ENCODE measurements at places on chromosomes 4 and X.

- DNase-seq: no peak
These were observed 90.6 kb downstream of the MID1IP1 start for GRCh38 chrX:38891641-38892413.

DNA sequence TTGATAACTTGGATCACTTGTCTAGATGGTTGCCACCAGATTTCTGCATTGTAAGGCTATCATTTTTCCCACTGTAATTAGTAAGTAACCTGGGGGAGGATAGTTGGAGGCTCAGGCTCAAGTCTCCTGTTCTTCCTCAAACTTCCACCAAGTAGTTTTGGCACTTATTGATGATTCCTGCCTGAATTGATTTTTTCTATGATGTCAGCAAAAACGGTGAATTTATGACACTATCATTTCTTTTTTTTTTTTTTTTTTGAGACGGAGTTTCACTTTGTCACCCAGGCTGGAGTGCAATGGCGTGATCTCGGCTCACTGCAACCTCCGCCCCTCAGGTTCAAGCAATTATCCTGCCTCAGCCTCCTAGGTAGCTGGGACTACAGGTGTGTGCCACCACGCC lies 12.4 kb downstream of the TMSB4X start:
- DNase-seq: no peak

DNA sequence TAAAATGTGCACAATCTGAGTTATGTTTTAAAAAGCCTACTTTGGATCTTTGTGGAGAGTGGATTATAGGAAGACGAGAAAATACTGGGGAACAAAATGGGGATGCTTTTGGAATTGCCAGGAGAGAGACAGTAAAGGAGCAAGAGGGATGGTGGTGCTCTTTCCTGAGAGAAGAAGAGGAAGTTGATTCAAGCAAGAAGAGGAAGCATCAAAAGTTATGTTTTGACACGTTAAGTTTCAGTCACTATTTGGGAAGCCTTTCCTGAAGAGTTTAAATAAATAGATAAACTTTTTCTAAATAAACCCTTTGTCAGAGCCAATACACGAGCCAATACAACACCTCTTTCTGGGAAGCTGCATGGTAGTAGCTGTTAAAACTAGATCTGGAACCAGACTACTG lies 394.1 kb downstream of the GALNTL6 start:
- DNase-seq: no peak

DNA sequence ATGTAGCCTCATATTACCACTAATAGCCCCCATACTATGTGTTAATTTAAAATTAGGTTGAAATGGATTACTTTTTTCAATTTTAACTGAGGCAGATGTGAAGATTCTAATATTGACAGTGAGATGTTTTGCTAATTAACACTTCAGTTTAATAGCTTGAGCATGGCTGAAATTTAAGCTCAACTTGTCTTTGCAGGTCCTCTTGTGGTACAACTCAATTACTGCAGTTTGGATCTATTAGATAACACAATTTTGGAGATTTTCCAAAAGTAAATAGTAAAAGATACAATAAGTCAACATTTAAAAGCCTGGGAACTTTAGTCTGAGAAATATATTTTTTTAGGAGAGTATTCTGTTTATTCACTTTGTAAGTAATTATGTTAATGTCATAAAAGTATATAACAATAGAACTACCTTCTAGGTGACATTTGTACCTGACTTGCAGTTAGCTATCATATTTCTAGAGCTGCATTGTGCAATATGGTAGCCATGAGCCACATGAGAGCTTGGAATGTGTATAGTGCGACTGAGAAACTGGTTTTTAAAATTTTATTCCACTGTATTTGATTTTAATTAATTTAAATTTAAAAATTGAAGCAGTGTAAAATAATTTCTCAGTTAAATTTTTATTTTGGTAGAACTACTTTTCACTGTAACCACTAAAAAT lies 73.1 kb upstream of the FMR1 start:
- no peak for DNase-seq

DNA sequence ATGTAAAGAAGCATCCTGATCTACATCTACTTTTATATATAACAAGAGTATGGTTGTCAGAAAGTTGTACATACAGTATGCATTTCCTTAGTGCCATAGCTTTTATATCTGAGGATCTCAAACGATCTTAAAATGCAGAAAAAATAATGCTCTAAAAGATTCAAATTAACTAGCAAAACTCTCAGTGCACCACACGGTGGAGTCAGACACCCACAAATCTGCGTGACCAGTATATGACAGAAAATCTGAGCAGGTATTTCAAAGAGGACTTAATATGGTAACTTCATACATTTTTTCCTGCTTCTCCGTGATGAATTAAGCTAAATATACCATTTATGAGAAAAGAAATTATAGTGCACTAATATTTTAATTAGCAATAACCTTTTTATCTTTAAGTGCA lies 803.0 kb downstream of the DMD start:
- DNase-seq: no peak

DNA sequence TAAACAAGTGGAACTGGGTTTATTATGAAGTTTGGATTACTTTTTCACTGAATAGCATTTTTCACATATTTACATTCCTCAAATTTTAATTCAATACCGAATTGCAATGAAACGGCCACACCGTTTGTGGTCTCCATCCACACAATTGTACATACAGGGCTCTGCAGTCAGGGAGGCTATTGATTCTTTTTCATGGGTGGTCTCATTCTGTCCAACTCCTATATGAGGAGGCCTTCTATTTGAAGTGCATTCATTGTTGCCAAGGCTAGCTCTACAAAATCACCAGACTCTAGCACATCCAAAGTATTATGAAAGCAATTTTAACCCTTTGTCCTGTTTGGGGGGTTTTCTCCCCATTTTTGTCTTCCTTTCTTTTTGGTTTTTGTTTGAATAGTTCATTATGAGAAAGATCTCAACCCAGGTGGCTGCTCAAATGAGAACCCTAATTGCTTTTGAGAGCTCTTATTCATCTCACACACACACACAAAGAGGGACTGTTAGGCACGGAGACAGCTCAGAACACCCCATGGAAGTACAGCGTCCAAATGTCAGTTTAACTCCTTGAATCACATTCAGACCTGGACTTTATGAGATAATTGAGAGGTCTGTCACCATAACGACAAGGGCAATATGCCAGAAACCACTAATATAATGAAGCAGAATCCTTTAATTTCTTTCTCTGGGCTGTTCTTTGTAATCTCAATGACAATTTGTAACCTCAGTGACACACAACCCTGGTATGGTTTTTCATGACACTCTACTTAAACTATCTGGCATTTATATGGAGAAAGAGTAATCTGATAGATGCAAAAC lies 79.4 kb downstream of the NLGN4X start:
- DNase-seq: no peak

GRCh38 chr4:110139815-110140214 lies 58.6 kb downstream of the ELOVL6 start:
- no peak for DNase-seq

GRCh38 chrX:109952985-109953905 lies 49.7 kb upstream of the TMEM164 start:
- no peak for DNase-seq

GRCh38 chr4:180634306-180634705 lies 1608.9 kb upstream of the TENM3 start:
- no peak for DNase-seq

GRCh38 chrX:44922980-44923379 lies 50.0 kb downstream of the KDM6A start:
- no peak for DNase-seq

DNA sequence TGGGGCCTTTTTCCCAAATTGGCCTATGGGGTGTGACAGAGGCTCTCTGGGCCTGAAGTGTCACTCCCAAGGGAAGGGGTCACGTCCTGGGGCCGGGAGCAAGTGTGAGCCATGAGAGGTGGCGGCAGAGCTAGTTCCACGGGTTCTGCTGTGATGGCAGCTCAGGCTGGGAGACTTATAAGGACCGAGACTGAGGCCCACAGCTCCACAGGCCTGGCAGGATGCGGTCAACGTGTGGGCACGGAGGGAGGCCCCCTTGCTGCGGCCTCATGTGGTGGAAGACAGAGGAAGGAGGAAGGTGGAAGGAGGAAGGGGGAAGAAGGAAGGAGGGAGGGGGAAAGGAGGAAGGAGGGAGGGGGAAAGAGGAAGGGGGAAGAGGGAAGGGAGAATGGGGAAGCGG lies 7.2 kb upstream of the CPLX1 start:
- no peak for DNase-seq

DNA sequence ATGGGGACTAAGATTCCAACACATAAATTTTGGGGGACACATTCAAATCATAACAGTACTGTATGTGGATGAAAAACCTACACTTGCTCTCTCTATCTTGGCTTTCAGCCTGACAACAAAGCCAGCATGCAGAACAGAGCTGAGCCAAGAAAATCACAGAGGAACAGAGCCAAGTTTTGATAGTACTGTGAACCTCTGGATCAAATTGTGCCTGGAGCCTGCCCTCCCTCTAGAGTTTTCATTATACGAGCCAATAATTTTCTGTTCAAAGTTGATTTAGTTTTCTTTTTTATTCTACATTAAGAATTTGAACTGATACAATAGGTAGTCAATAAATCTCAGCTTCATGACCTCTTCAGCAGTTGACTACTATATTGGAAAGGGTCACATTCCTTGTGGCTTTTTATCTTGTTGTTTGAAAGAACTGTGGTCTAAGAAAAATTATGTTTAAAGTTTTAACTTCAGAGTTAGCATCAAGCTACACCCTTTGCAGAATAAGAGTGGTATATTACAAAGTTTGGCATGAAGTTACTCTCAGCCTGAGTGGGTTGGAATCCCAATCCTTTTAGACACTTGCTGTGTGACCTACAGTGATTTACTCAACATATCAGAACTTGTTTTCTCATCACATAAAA lies 31.1 kb downstream of the GRID2 start:
- no peak for DNase-seq

GRCh38 chrX:10932842-10933440 lies 178.2 kb upstream of the HCCS start:
- DNase-seq: no peak

GRCh38 chr4:98536631-98537030 lies 121.8 kb downstream of the TSPAN5 start:
- no peak for DNase-seq

DNA sequence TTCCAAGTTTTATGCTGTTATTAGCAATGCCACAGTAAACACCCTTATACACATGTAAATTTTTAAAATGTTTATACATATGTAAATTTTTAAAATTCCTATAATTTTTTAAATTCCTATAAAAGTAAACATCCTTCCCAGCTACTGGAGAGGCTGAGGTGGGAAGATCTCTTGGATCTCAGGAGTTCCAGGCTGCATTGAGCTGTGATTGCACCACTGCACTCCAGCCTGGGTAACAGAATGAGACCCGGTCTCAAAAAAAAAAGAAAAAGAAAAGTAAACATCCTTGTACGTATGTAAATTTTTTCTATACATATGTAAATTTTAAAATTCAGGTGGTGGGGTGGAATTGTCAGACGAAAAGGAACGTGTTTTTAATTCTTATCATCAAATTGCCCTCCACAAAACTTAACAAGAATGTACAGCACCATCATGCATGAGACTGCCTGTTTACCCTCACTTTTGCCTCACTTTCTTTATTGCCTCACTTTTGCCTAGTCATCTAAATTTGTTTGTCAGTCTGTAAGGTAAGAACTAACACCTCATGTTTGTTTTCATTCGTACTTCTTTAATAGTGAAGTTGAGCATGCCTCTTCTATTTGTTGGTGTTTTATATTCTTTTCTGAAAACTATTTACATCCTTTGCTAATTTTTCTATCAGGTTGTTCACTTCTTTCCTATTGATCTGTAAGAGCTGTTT lies 8.0 kb downstream of the SLC7A3 start:
- no peak for DNase-seq

GRCh38 chr4:157984285-157984911 lies 188.4 kb downstream of the GASK1B start:
- no peak for DNase-seq

- no peak for DNase-seq
These were observed 80.1 kb downstream of the CENPC start for GRCh38 chr4:67465032-67465762.

- no peak for DNase-seq
These were observed 641.3 kb downstream of the RPA4 start for GRCh38 chrX:97524997-97525396.

DNA sequence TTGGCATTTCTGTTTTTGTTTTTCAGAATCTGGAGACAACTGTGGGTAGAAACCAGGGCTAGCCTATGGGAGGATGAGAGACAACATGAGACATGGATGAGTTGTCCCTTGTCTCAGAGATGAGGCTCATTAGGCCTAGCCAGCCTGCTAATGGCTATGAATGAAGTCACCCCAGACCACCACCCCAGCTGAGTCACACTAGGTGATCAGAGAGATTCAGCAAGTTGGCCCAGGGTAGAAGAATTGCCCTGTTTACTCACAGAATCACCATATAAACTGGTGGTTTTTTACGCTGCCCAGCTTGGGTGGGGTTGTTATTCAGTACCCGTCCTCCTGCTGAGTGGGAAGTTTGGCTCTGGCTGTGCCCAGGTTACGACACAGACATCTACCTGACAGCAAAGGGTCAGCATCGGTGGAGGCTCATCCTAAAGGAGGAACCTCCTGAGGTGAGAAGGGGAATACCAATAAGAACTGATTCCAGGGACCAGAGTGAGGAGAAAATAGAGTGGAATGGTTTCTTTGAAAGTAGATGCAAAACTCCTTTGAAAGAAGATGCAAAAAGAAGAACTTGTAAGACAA lies 17.2 kb upstream of the ARSJ start:
- no peak for DNase-seq

- DNase-seq: no peak
These were observed 208.7 kb upstream of the FTHL17 start for GRCh38 chrX:31280580-31280979.

DNA sequence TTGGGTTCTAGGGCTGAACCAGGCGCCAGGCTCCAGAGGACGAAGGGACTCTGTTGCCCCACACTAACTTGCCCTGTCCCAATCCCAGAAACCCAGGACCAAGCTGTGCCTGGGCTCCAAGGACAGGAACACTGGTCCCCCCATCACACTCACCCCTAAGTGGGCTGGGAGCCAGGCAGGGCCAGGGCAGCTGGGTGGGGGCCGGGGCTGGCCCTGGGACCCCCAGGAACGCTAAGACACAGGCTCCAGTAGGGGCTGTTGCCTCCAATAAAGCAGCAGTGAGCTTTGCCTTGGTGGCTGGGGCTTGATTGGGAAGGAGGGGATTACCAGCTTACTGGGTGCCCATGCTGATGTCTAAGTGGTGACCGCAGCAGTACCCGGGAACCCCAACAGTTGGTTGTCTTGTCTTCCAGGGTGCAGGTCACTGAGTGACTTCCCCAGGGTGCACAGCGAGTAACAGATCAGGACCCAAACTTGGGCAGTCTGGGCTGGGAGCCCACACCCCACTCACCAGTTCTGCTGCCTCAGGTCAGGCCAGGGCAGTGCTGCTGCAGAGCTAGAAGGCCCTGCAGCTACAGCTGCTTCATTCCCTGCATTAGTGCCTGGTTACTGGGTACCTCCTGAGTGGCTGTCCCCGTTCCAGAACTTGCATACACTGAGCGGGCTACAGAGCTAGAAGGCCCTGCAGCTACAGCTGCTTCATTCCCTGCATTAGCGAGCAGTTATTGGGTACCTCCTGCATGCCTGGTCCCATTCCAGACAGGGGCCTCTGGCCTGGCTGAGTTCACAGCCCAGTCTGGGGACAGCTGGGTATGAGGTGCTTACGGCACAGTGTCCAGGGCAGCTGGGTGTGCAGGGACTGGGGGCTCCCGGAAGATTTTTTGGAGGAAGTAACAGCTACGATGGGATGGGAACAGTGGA lies 9.4 kb upstream of the ADD1 start:
- DNase-seq: no peak

Data from activated CD4-positive, CD25-positive, alpha-beta regulatory T cell treated with anti-CD3 and anti-CD28 coated beads, Interleukin-2, amount 50 U/mL, for 16 hours (primary cell).